Stimulated activated CD4-positive, alpha-beta T cell treated with anti-CD3 and anti-CD28 coated beads, Interleukin-15, amount 100 ng/mL, for 1 hour (primary cell): ENCODE measurements at places on chromosomes 1 and 21.

DNA sequence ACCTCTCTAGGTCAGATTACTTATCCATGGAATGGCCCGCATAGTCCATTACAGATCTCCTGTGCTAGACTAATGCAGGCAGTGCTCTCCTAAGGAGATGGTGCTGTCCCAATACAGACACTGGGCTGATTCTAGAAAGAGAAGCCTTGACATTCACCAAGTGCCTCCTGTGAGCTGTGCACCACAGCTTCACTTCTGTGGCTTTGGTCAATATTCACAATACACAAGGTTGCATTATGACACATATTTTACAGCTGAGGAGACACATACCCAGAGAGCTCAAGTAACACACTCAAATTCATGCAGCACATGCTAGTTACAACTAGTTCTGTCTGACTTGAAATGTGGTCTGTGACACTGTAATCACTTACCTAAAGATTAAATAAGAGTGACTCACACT lies 59.4 kb upstream of the LRRC8B start:
- DNase-seq: no peak

GRCh38 chr1:18123467-18123992 lies 15.9 kb downstream of the IGSF21 start:
- no peak for DNase-seq

GRCh38 chr1:208158640-208159554 lies 85.3 kb downstream of the PLXNA2 start:
- no peak for DNase-seq

DNA sequence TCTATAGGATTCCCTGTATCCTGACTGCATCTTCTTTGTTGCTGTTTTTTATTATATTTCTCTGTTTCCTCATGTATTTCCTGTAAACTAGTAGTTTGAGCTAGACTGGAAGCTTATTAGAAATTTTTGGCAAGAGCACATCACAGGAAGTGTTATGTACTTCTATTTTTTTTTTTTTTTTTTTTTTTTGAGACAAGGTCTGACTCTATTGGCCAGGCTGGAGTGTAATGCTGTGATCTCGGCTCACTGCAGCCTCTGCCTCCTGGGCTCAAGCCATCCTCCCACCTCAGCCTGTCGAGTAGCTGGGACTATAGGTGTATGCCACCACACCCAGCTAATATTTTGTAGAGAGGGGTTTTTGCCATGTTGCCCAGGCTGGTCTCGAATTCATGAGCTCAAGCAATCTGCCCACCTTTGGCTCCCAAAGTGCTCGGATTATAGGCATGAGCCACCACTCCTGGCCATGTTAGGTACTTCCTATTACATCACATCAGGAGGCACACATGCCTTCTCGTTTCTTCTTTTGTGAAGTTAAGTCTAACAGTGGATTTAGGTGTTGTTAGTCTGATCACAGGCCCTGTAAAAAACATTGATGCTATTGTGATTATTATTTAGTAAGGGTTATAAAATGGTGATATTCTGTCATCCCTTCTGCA lies 12.5 kb downstream of the C1orf21 start:
- DNase-seq: no peak

- DNase-seq: no peak
Measured at GRCh38 chr1:36506276-36506920, 23.7 kb upstream of the CSF3R start.

DNA sequence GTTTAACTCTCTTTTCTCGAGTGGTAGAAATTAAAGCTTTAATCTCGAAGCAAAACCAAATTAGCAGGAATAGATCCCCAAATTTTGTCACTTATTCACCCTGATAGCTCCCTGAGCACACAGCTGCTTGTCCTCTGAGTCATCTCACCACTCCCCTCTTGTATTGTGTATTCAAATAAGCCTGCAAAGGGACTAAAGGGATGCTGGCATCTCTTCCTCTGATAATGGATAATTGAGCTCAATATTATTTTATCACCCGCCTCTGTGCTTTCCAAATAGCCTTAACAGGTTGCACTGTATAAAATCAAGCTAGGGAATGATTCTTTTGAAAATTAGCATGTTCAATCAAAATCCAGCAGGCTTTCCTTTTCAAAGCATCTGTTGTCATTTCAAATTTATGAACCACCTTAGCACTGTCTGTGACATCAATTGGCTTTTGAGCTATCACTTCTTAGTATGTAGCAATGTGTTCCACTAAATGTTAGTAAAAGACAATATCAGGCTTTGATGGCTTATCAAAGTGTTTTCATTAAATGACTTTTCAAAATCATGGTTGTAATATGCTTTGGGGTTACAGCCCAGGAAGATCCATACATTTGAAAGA lies 561.6 kb downstream of the PLA2G4A start:
- DNase-seq: no peak

GRCh38 chr1:163145435-163145834 lies 57.3 kb downstream of the RGS5 start:
- no peak for DNase-seq

GRCh38 chr1:66747501-66747900 lies 4.8 kb upstream of the DYNLT5 start:
- DNase-seq: no peak

DNA sequence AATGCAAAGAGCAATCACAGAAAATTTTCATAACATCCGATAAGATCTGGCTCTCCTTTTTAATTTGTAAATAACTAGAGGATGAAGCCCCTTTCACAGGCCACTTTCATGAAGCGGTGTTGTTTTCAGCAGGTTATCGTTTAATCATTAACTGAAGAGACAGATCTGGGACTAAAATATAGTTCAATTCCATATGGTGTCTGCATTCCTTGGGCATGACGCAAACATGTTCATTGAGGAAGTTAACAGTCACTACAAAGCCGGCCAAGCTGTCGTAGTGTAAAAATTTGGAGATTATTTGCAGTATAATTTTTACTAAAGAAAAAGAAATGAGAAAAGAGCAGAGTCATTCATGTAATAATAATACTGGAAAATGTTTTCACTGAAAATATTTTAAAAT lies 565.2 kb upstream of the ADAMTS5 start:
- DNase-seq: no peak

GRCh38 chr1:63975481-63975880 lies 201.7 kb downstream of the ROR1 start:
- DNase-seq: no peak

GRCh38 chr1:52914463-52914862 lies 7.1 kb downstream of the ECHDC2 start:
- DNase-seq: no peak

GRCh38 chr21:27475363-27475955 lies 508.6 kb upstream of the ADAMTS5 start:
- DNase-seq: no peak

- DNase-seq: no peak
Measured at GRCh38 chr21:19011451-19011850, 607.9 kb upstream of the TMPRSS15 start.

DNA sequence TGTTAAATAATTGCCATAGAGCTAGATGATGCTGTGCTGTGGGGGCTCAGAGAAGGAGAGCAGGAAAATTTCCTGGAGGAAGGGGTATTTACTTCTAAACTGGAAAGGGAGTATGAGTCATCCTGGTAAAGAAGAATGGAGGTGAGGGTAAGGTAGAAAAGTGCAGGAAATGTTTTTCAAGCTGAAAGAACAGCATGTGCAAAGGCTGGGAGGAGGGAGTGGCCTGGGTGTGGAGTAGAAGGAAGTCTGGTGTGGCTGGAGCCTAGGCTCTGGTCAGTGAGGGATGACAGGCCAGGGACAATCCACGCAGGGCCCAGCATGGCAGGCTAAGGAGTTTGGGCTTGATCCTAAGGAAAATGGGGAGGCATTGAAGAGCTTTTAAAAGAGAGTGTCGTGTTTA lies 45.9 kb downstream of the MATN1 start:
- no peak for DNase-seq

DNA sequence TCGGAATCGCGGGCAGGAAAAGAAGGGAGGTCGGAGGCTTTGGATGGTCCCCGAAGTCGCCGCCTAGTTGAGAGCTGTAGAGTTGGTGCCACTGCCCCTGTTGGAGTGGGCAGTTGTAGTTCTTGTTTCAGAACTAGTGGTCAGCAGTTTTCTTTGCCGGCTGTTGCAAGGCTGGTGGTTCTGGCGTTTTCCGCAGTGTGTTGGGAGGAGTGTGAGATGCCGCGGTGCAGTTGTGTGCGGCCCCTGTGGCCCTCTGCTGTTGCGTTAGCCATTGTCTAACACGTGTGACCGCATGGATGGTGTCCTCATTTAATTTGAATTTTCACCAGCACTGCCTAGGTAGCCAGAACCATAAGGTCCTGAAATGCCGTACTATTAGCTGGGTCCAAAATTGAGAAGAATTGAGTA lies 1.4 kb downstream of the ARF1 start:
- DNase-seq: no peak

DNA sequence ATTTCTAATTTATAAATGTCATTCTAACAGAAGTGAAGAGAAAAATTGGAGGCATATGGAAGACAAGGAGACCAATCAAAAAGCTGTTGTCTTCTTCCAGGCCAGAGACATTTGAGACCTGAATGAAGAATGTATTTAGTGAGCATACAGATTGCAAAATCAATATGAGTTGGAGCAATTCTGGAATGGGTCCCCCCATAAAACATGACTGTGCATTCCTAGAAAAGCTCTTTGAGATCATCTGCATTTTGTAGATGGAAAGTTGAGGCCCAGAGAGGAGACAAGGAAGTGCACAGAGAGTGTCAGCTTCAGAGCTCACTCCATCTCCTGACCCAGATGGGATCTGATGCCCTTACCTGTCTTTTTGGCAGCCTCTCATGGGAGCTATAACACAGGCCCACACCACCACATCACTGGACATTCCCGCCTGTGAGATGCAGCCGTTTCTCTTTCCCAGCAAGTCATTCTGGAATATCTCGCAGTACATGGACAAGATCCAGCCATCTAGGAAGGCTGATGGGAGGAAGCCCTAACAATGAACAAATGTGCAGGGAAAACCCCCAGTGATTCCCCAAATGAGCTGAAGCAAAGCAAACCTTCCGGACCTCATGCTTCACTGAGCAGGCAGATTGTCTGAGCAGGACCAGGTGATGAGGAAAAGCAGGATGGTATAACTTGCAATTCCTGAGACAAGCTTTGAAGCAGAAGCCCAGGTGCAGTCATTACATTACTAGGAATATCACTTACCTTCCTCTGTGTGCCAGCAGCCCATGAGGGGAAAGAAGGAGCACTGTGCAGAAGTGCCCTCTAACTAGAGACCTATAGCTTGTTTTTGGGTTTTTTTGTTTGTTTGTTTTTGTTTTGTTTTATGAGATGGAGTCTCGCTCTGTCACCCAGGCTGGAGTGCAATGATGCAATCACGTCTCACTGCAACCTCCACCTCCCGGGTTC lies 445.6 kb downstream of the PLPP3 start:
- DNase-seq: no peak

DNA sequence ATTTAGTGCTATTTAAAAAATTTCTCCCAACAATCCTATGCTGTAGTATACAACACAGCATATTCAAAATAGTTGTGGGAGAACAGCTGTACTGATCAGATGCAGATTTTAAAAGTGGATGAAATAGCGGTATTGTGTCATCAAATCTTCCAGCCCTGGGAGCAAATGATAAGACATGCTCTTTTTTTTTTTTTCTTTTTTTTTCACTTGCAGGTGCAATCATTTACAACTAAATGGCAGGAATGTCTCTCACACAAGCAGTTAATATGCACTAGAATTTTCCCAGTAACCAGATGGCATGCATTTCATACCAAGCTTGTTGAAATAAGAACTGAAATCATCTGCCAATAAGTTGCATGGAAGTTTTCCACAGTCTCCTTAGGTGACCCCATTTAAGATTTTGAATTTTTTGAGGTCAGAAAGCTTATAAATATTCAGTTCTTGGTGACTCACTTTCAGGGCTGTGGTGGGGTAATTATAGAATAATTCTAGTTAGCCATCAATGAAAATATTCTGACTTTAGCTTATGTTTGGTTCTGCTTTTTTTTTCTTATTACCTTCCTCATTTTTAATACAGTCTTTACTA lies 623.9 kb upstream of the NR5A2 start:
- no peak for DNase-seq

- DNase-seq: peak; percentile 21
Measured at GRCh38 chr1:18597160-18598042, 33.2 kb upstream of the PAX7 start.

DNA sequence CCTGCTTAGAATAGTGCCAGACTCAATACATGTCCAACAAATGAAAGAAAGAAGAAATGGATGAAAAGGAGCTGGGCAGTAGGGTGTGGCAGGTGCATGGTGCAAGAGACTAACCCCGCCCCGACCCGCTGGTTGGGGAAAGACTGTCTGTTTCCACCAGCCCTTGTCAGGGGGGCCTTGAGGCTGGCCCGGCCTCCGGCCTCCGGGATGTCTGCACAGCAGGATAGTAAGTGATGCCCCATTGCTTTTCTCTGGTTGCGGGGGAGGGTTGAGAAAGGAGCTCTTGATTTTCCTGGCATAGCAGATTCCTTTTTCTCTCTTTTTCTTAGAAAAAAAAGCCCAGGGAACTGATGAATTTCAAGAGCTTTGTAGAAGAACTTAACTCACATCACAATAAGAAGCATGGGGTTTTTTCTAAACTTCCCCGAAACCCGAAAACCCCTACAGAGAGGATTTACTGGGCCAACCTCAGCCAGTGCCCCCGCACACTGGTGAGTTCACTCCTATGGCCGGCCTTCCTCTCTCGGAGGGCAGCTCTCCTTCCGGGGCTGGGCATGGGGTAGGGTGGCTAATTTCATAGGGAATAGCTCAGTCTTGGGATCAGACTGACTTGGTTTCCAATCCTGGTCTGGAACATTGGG lies 12.5 kb upstream of the TTC22 start:
- no peak for DNase-seq

DNA sequence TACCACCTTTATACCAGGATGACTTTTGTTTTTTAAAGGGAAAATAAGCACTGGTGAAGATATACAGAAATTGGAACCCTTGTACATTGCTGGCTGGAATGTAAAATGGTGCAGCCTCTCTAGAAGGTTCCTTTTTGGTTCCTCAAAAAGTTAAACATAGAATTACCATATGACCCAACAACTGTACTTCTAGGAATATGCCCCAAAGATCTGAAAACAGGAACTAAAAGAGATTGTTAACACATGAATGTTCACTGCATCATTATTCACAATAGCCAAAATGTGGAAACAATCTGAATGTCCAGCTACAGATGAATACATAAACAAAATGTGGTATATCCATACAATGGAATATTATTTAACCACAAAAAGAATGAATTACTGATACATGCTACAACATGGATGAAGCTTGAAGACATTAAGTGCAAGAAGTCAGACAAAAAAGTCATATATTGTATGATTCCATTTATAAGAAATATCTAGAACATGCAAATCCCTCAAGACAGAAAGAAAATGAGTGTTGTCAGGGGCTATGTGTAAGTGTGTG lies 84.9 kb upstream of the DMRTA2 start:
- DNase-seq: no peak

DNA sequence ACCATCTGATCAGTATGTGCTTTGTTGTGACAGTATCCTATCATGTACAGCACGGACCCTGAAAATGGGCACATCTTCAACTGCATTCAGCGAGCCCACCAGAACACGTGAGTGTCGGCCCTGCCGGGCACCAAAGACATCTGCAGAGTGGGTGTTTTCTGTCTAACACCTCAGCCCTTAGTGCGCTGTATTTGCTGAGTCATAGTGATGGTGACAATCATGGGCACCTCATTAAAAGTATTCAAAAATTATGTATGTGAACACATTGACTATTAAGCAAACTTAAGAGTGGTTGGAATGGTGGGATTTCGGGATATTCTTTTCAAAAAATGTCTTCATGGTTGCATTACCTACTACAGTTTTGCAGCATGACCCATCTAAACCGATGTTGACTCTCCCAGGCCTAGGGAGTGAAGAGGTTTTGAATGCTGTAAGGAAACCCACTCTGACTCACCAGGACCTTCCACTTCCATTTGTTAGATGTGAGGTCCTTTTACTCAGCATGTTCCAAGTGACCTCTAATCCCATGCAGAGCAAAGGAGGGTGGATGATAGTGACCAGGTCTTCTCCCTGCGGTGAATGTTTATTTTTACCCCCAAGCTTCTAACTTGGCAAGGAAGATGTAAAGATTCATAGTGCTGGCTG lies 20.1 kb downstream of the MGST3 start:
- DNase-seq: no peak
